ENCODE measurements at places on chromosomes 12 and 14.

GRCh38 chr12:93323625-93324329 lies 53.9 kb upstream of the NUDT4 start:
- DNase-seq, result no peak

- no peak for DNase-seq
Measured at GRCh38 chr14:96130854-96131253, 73.8 kb upstream of the BDKRB2 start.

- no peak for DNase-seq
Measured at GRCh38 chr12:46548605-46549071, 176.1 kb upstream of the SLC38A2 start.

GRCh38 chr14:95998656-95999055 lies 40.5 kb upstream of the C14orf132 start:
- DNase-seq, result no peak

DNA sequence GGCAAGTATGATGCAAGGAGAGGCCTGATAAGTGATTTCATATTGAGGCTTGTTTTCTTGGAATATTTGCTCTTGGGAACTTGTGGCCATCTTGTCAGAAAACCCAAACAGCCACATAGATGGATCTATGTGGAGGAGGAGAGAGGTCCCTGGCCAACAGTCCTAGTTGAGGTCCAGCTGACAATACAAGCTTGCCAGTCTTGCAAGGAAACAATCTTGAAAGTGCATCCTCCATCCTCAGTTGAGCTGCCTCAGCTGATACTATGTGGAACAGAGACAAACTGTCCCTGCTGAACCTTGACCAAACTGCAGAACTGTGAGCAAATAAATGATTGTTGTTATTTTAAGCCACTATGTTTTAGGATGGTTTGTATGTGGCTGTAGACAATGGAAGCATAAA lies 146.4 kb downstream of the TMX1 start:
- no peak for DNase-seq
